ENCODE measurements at places on chromosomes 16 and 17.

DNA sequence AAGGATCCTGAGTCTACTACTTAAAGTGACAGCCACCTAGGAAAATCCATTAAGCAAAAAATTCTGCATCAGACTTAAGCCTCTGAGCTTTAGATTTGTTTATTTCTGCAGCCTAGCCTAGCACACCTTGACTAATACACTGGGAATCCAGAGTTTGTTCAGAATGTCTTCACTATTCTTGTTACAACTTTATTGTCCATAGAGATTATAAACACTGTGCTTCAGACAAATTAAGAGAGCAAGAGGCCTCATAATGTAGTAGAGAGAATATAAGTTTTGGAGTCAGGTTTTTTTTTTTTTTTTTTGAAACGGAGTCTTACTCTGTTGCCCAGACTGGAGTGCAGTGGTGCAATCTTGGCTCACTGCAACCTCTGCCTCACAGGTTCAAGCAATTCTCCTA lies 8.9 kb upstream of the THUMPD1 start:
- DNase-seq = no peak

GRCh38 chr17:69909389-69909788 lies 165.6 kb upstream of the KCNJ16 start:
- DNase-seq = no peak

- DNase-seq = no peak
These were observed 89.5 kb upstream of the BCAR1 start for GRCh38 chr16:75340741-75341491.

GRCh38 chr16:83769397-83770008 lies 38.3 kb upstream of the HSBP1 start:
- DNase-seq = no peak

GRCh38 chr17:79835470-79835899 lies 3.8 kb downstream of the CBX4 start:
- DNase-seq = no peak

DNA sequence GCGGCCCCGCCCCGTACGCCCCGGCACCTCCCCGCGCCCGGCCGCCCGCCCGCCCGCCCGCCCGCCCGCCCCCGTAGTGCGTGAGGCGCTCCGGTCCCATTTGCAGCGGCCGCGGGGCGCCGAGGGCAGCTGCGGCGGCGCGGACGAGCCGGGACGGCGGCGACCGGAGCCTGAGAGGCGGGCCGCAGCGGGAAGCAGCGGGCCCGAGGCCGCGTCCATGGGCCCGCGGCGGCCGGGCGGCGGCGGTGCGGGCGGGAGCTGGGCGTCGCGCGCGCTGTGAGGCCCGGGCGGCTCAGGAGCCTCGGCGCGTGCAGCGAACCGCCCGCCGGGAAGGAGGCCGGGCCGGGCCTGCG lies at the start of gene MPRIP:
TSS of gene MPRIP (plus strand) at position 74 of the 353 bp plus-strand sequence. CDS start 392 bp downstream, outside the sequence.
- no peak for DNase-seq

DNA sequence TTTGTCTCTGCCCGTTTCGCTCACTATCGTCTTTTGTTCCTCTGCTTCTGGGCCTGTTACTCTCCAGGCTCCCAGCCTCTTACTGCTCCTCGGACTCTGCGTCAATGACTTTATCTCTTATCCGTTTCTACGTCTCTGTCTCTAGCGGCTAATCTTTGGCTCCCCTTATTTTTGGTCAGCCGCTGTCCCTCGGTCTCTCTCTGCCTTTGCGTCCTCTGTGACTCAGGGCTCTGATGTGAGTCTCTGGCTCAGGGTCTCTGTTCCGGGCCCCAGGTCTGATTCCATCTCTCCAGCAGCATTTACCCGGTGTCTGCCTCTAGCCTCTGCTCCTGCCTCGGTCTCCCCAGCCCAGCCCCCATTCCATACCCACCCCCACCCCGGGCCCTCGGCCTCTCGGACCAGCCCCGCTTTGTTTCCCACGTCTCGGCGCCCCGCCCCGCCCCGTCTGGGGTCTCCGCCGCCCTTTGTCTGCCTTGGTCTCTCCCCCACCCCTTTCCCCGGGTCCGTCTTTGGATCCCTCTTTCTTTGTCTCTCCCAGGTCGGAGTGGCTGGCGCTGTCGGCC lies 547 bp upstream of the ZNF48 start:
- peak; percentile 72 for DNase-seq

DNA sequence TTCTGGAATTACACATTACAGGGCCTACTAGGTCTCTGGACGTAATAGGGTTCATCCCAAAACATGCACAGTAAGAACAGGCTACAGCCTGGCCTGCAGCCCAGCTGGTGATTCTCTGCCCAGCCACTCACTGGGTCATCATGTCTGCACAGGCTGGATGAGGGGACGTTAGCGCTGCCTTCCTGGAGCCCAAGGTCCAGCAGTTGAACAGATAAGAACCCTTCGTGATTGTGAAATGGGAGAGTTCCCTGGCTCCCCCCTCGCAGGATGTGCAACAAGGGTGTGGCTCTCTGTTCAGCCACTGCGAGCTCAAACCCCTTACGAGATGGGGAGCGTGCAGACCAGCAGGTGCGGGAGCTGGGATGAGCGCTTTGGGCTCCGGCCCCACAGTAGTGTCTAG lies 200.0 kb upstream of the CDH5 start:
- no peak for DNase-seq

DNA sequence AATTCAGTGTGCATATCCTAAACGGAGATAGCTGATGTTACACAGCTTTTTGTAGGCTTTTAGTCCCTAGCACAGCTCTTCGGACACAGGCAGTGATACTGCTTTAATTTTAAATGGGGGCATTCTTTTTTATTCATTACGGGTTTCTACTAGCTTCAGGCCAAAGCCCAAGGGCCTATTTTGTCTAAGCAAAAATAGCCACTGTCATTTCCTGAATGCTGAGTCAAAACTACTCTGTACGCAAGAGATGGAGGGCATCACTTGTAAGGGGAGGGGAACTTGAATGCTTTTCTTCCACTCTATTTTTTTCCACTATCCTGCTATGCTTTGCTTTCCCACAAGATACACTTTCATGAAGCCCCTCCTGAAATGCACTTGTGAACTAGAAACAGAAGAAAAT lies 360.7 kb downstream of the PMP22 start:
- no peak for DNase-seq

DNA sequence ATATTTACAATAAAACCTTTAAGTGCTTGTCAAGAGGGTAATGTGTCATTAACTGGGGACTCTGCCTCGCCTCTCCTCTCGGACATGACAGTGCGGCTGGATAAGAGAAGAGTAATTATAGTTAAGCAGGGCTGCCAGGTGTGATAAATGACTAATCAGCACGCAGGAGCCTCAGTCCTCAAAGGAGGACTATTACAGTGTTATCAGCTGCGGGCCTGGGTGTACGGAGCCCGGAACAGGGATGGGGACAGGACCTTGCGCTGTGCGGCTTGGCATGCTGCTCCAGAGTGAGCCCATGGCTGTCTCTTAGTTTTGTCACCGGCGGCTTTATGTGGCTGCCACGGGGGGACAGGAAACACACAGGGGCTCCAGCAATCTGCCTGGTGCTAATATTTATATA lies 607.2 kb downstream of the MAF start:
- no peak for DNase-seq

DNA sequence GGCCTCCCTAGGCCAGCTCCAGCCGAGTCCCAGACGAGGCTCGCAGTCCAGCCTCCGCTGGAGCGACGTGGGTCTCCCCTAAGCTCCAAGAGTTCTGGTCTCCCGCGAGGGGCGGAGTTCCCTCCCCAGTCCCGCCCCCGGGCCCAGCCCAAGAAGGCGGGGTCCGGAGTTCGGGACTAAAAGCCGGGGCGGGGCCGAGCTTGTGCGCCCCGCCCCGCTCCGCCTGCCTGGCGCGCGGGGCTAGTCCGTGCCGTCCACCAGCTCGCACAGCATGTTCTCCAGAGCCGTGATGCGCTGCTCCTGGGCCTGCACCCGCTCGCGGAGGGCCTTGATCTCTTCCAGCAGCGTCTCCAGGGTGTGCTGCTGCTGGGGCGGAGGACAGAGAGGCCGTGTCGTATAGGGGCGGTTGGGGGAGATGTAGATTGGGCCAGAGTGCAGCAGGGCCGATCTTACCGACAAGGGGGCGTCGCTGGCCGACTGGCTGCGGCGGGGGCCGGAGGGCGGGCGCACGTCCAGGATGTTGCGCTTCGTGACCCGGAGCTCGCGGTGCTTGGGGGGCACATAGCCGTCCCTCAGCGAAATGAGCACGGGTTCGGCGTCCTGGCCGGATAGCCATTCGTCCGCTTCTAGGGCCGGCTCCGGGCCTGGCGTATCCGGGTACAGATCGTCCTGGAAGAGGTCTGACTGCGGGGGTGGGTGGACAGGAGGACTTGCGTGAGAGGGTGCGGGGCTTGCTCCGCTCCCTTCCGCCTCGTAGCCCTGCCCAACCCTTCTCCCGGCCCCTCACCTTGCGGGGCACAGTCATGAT lies 7.0 kb downstream of the CORO6 start:
- DNase-seq = peak; percentile 88

DNA sequence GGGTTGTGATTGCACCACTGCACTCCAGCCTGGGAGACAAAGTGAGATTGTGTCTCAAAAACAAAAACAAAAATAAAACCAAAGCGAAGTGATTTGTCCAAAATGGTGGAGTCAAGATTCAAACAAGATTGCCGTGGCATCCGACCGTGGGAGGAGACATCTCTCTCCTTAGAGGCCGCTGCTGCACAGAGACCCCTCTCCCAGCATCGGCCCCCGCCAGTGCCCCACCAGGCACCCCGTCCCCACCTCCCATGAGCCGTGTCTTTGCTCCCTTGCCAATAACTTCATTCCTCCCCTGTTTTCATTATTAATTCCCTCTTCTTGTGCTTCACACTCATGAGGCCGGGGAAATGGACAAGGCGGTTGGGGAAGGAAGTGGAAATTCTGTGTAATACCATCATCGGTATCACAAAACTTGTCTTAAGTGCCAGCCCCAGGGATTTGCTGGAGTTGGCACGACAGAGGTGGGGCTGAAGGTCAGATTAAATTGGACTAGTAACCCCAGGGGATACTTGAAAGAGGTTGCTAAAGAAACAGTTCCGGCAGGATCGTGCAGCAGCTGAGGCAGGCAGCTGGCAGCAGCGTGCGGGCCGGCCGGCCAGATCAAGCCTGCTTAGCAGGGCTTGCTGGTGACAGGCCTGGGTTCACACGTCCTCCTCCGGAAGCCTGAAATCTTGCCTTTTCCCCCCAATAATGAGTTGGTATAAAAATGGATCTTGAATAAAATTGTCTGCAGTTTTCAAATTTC lies 66.8 kb downstream of the RTN4RL1 start:
- DNase-seq = peak; percentile 61

GRCh38 chr17:68228817-68229570 lies 18.8 kb upstream of the AMZ2 start:
- DNase-seq = no peak

- DNase-seq = no peak
These were observed 80.3 kb upstream of the PSMD7 start for GRCh38 chr16:74216319-74216718.

All from right atrium auricular region (tissue), 2 donors.